ENCODE measurements at places on chromosomes 16 and 17.
A peak's percentile ranks its signal among the peaks of the same experiment; 100 is the strongest.

DNA sequence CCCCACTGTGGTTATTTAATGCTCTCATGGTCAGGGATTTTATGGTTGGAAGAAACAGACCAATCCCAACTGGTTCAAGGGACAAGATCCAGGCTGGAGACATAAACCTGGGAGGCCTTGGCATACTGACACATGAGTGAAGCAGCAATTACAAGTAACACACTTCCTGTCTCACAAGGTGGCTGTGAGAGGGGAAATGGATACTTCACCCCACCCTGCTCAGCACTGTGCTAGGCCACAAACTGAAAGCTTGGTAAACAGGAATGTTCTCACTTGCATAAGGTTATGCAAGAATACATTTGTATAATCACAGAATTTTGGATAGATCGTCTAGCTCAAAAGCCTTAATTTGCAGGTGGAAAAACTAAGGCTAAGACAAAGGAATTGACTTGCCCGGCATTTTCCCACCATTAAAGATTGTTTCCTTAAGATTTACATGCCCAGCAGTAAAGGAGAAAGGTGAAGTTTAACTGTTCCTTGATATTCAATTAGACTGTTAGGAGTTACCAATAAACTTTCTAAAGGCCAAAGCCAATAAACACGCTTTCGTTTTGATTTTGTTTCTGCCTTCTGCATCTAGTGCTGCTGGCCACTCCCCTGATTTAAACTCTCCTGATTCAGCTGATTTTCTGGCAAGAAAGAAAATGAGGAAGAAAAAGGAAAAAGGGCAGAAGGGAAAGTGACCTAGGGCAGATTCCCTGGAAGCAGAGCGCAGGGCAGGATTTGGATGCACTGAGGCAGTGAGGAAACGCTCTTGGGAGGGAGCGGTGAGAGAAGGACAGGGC is 215.6 kb upstream of the CDH5 start:
- DNase-seq = no peak

DNA sequence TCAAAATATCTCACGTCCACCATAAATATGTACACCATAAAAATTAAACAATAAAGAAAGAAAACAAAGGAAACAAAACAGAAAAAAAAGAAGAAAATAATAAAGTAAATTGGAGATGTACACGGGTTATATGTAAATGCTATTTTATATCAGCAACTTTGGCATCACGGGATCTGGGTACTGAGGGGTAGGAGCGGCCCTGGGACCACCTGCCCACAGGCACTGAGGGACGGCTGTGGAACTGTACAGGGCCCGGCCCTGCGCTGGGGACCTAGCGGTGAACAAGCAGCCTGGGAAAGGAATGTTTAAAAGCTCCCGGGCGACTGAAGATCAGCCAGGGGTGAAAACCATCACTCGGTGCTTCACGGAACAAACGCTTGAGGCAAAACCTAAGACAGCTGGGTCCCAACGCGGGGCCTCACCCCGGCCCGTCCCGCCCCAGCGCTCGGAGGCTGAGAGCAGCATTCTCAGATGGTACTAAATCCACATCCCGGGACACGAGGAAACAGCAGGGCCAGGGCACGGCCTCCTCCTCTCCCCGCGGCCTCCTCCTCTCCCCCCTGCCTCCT is 31.2 kb downstream of the NXN start:
- DNase-seq = no peak

DNA sequence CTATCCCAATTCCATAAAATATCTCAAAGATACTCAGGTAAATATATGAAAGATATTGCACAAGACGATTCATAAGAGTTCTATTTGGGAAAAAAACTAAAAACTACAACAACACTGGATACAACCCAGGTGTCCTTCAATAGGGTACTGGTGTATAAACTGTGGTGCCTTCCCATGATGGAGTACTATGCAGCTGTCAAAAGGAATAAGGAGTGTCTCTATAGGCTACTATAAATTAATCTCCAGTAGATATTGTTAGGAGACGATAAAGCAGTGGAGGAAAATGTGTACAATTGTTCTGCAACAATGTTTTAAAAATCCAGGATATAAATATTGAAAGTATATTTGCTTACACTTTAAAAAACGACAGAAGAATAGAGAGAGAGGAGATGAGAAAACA is 2.4 kb upstream of the KRTAP4-12 start:
- DNase-seq = no peak

- DNase-seq = no peak
Observed at GRCh38 chr17:75267411-75268232, 3.4 kb downstream of the MIF4GD start.

DNA sequence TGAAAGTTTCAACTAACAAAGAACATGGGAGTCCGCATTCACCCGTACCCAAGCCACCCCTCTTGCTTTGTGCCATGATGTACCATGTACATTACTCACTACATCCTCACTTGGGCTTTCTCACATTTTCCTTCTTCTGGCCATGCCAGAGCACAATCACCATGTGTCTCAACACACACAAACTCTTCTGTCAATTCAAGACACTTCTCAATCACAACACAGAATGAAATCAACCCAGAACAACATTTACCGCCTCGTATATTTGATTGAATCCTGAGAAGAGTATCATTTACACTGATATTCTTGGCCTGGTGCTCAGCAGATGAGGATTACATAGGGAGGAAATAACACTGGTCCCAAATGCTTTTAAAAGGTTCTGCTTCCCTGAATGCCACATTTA is 4.5 kb downstream of the ADAMTS18 start:
- DNase-seq = no peak

- no peak for DNase-seq
Observed at GRCh38 chr17:31236137-31236536, 60.9 kb downstream of the OMG start.

- DNase-seq = no peak
Observed at GRCh38 chr17:40073454-40074174, 10.8 kb downstream of the THRA start.

GRCh38 chr17:29982991-29983653 is 41.7 kb downstream of the EFCAB5 start:
- no peak for DNase-seq

DNA sequence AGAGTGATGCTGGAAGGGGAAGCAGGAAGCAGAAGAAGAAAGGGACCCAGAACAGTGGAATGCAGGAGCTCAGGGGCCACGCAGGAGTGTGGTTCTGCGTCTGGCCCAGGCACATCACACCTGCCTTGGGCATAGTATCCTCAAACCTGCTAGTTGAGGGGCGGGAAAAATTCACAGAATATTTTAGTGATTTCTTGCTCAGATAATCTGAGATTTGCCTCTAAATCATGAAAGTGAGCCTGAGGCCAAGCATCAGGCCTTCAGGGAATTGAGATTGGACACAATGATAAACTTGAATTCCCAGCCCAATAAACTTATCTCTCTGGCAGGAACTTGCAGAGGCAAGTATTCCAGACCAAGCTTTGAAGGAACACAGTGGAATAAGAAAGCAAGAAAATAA is 48.5 kb upstream of the CCL2 start:
- no peak for DNase-seq

DNA sequence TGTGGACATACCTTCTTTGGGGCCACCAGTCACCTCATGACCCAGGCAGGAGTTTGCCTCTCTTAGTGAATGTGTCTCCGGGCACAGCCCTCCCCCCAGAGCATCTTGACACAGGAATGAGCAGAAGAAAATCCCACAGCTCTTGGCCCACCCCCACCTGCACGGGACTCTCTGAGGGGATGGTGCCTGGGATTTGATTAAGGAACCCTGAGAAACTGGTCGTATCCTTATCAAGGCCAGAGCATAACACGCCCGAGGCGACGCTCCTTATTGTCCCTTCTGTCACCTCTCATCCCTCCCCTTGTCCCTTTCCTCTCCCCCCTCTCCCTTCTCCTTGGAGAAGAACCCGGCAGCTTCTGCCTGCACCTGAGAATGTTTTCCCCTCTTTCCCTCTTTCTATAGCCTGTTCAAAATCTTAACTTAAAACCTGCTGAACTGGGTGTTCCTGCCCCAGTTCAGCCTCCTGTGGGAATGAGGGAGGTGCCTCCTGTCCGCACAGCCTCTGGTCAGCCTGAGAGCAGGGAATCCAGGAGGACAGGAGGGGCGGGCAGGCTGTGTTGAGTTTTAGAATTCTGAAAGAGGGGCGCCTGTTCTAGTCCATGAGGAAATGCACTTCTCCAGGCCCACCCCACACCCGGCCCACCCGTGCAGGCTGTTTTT is 140.7 kb upstream of the PLCG2 start:
- DNase-seq = no peak

- DNase-seq = peak; percentile 27
Observed at GRCh38 chr17:80861892-80862291, 129.7 kb upstream of the CHMP6 start.

DNA sequence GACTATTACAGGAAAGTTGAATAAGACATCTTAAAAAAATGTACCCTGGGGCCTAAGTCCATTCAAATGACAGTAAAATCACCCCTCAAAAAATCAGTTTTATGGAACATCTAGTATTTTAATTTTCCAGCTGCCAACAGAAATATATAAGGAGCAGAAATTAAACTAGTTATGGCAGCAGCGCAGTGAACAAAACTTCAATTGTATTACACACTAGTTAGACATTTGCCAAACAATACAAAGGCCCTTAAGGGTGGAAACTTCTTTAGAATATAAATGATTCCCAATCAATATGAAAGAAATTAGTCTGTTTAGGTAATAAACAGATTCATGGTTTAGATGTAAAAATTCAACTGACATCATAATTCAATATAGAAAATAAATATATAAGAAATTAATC is 18.1 kb upstream of the RFFL start:
- no peak for DNase-seq

GRCh38 chr16:59864981-59865666 is 1131.0 kb upstream of the GOT2 start:
- DNase-seq = no peak

- DNase-seq = no peak
Observed at GRCh38 chr17:68941761-68942160, 13.4 kb downstream of the ABCA8 start.

DNA sequence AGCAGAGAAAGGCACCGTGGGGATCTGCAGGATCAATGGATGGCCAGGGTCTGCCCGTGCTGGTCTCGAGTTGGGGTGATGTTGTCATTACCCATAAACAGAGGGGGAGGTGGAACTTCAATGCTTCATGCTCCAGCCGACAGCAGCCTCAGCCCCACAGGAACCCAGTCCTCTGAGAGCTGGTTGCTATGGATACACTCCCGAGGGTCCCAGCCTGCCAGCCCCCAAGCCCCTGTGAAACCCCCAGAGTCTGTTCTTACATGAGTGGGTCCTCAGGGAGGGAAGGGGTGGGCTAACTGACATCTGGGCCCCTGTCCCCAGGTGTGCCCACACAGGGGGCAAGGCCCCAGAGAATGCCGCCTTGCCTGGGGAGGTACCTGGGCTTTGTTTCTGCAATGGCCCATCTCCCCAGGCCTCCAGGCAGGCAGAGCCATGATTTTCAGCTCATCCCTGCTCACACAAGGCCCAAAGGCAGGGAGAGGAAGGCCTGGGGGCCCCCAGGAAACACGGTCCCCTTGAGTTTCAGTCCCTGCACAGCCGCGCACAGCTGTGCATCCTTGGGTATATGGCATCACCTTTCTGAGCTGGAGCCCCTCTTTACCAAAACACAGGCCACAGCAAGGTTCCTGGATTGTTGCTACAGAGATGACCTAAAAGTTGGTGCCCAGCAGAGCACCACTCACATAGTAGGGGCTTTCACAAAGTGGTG is 223.7 kb downstream of the ZNF423 start:
- no peak for DNase-seq

DNA sequence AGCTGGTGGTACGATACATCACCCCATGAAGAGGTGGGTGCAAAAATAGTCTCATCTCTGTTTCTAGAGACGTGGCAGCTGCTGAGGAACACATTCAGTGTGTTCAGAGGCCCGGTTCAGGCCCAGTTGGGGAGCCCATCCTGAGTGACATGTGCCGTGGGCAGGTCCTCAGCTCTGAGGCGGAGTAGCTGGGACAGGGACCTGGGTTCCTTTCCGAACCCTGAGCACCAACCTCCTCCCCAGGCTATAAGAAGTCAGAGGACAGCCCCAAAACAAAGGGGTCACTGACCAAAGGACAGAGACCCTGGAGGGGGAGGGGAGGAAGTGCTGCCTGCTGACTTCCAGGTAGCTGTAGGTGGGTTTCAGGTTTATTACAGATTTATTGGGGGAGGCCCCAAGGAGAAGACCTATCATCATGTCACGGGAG is 5.1 kb downstream of the LDHD start:
- DNase-seq = no peak

- no peak for DNase-seq
Observed at GRCh38 chr17:20706751-20707373, 127.3 kb downstream of the CDRT15L2 start.

Measured in NCI-H187 (cell line).